ENCODE measurements at places on chromosomes 5 and 9.

DNA sequence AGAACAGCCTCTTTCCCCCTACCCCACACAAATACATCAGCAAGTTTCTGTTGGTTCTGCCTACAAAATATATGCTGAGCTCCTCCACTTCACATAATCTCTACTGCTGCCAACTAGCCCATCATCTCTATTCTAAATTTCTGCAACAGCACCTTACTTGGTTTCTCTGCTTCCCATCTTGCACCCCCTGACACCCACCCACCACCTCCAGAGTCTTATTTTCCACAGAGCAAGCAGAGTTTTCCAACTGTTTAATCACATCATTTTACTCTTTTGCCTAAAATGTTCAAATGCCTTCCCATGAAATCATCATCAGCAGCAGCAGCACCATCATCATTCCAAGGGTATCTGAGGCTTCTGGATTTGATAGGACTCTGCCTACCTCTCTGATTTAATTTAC lies 295.7 kb downstream of the CTNND2 start:
- no peak for DNase-seq

GRCh38 chr5:145856285-145856818 lies 16.5 kb downstream of the GRXCR2 start:
- DNase-seq, result no peak

- no peak for DNase-seq
Measured at GRCh38 chr9:134570711-134571325, 70.8 kb upstream of the COL5A1 start.

- DNase-seq, result no peak
Measured at GRCh38 chr5:96743065-96743768, 64.5 kb downstream of the ERAP1 start.

- DNase-seq, result no peak
Measured at GRCh38 chr5:45417285-45417998, 278.7 kb downstream of the HCN1 start.

GRCh38 chr9:97479496-97480159 lies 21.8 kb upstream of the TMOD1 start:
- DNase-seq, result no peak

DNA sequence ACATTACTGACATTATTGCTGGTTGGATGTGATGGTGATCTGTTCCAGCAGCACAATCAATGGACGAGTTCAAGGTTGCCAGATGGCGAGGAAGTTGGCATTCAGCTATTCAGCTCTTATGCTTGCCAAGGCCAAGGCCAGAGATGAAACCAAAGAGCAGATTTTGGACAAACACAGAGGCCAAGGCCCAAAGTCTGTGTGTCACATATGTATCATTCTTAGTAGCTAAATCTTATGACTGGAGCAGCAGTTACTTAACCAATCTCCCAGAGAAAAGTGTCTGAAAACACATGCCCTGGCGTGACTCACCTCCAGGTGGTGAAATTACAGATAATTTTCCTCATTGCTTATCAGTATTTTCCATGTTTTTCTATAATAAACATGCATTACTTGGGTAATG lies 189.0 kb upstream of the EGFLAM start:
- DNase-seq, result no peak

DNA sequence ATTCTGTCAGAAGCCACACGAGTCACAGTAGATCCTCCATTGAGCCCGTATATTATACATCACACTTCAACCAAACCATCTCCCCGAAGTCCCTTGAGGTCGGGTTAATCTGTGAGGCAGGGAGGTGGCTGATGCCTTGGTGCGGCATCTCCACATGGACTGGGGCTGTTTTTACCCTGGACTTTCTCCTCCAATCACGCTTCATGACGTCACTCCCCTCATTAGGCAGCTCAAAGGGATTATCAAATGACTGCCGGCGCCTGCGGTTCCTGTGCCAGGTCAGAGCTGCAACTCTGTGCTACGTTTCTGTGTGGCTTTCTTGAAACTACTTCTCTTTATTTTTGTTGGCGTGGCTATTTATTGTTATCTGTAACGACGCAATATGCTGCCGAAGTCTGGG lies 53.7 kb downstream of the TMOD1 start:
- no peak for DNase-seq

DNA sequence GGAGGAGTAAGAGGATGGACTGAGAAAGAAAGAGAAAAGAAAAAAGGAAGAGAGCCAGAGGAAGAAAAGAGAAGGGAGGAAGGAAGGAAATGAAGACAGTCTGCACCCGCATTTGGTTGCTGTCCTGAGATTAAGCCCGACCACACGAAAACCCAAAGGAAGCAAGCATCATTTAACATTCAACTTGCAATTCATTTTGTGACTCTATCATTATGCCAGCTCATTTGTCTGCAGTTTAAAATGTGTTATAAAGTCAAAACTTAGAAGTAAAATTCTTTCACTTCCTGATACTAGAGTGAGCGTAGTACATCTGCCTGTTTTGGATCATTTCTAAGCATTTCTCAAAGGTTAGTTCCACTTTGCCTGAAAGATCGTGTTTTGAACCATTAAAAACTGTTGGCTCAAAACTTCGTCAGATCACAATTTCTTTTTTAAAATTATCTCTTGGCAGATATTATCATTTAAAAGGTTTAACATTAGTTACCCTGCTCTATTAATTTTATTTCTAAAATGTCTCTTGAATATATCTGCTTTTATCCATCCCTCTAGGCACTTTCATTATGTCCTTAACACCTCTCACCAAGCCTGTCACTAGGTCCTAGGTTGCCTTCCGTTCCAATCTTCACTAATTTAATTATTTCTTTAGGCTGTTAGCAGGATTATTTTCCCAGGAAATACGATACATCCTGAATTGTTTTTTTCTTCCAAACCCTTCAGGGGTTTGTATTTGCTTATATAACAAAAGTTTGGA lies 240.9 kb downstream of the TLE4 start:
- no peak for DNase-seq

All from activated naive CD4-positive, alpha-beta T cell treated with Interleukin-2 at 50 U/mL for 16 hours (primary cell).